Left renal cortex interstitium (tissue), 4 donors: ENCODE measurements at places on chromosomes 13 and 19. TPM values are rescaled to one million over a fixed set of nuclear protein-coding genes. Genes with fewer than 3 reads are reported as not detected.
A peak's percentile ranks its signal among the peaks of the same experiment; 100 is the strongest.

DNA sequence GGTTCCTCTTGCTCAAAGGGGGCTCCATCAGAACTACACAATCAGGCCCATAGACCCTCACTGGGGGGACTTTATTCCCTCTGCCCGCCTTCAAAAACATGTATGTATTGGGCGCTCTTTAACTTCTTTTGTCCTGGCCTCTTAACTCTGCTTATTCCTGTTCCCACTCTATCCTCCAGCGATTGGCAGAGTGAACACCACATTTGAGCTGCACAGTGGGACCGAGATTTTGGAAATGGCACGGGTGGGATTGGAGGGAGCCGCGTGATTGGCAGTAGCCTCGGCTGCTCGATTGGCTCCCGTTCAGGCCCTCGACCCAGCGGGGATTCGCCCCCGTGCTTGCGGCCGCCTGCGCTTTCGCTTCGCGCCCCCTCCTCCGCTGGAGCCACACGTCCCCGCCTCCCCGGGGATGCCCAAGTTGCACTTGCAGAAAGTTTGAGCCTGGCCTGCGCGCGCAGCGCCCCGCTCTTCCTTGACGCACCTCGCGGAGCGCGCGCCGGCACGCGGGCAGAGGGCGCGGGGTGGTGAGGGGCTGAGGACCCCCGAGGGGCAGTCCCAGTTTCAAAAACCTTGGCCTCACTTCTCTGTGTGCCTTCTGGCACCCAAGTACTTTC is at the start of gene ZIC5:
ZIC5 (minus strand) TSS at position 192 of the 614 bp plus-strand sequence; CDS start at position 28, 164 bp downstream.
- DNase-seq = no peak

DNA sequence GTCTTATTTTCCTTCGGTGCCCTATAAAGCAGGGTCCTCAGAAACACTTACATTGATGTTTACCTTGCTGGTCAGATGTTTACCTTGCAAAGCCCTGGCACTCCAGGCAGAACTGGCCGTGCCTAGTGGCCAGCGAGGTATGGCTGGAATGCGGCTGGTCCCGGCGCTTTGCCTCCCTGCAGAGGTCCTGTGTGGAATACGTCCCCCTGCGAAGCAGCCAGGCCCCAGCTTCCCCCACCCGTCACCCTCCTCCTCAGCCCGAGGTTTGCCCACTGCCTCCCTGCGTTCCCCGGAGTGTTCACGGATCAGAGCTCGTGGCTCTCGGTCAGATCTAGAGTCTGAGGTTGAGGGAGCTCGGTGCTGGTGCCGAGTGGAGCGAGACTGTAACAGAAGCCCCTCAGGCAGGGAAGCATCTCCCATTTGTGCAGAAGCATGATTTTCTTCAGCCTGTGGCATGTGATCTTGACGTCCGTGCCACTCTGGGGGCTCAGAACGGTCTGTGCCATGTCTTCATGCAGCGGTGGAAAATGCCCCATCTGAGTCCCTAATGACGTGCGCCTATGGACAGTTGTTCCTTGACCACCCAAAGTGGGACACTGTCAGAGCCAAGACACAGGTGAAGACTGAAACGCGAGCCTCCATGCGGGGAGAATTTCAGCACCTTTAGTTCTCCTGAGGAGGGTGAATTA is 54.8 kb upstream of the SOX1 start:
- peak; percentile 17 for DNase-seq

DNA sequence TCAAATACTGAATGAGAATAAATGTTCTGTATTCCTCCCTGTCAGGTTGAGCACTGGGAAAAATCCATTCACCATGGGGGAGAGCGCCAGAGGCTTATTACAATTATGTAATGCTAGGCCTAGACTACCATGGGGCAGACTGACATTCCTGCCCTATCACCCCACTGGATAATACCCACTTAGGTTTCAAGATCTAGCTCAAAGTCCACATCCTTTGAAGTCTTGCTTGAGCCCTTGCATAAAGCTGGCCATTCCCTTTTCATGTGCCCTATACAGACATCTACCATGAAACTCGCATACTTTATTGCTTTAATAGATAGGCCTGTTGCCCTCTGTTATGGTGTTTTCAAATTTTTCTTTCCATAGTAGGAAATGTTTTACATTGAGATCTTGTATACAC is 149.3 kb downstream of the RGCC start:
- no peak for DNase-seq

DNA sequence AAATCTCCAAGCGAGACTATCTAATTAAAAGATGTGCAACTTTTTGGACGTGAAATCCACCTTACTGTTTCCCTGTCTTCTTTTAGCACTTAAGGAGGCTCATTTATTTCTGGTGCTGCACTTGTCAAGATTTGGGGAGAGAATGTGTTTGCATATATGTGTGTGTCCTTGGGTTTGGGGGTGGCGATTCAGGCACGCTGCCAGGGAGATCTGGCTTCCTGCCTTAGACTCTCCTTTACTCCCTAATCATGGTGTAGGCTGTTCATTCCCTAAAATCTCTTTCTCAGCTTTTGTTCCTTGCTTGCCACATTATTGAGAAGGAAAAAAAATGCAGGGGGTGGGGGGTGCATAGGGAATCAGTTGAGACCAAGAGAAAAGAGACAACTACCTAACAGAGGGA is 271.2 kb downstream of the DCLK1 start:
- DNase-seq = no peak

GRCh38 chr19:14677464-14677863 is 2.8 kb upstream of the ADGRE3 start:
- no peak for DNase-seq

- no peak for DNase-seq
Observed at GRCh38 chr13:75263741-75264407, 218.1 kb downstream of the TBC1D4 start.

DNA sequence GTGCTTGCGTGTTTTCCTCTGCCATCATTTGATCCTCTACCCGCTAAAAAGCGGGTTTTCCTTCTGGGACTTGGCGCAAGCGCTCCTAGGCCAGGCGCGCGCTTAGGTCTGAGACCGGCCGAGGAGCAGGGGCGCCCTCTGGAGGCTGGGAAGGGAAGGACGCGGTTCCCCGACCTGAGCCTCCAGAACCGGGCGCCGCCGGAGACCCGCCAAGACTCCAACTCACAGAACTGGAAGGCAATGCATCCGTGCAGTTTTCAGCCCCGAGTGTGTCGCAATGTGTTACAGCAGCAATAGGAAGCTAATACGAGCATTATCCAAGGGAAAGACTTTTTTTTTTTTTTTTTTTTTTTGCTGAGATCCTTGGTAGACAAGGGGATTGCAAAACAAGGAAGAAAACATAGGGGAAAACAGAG is 190.9 kb downstream of the COL4A1 start:
- DNase-seq = no peak

DNA sequence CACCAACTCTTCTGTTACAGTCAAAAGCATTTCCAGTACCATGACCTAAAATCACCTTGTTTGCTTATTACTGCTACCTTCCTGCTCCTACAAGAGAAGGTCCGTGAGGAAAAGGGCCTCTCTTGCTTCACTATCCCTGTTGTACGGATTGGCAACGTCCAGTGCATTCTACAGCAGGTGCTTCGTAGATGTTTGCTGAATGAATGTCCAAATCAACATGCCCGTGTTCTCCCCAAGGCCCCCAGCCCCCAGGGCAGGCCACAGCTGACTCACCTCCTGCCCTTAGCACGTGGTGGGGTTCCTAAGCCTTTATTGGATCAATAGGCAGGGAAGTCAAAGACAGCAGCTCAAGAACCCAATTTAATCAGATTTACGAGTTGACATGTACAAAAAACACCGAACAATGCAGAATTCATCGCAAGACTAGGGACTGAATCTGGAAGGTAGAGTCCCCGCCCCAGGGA is 5.5 kb upstream of the NAPA start:
- DNase-seq = no peak

DNA sequence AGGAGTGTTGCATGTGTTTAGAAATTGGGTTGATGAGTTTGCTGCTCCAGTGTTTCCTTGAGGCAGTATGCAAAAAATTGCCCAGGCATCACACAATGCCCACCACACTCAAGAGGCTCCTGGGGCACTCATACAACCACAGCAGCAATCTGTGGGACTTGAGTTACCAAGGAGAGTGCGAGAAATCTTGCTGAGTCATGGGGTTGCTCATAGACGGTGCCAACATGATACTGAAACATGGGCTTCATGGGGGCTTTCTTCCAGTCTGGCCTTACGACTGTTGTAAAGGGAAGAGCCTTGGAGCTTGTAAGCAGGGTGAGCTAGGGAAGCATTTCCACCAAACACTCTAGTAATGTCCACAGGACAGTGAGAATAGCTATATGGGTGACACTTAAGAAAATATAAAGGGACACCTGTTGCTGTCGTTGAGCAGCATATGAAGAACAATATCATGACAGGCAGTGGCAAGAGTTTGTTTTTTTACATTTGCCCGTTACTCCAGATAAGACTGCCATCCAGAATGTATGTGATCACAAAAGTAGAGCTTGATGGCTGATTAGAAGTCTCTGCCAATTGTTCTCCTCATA is 1237.4 kb downstream of the UQCRFS1 start:
- no peak for DNase-seq

GRCh38 chr13:40235160-40235796 is 431.2 kb downstream of the FOXO1 start:
- DNase-seq = no peak

- no peak for DNase-seq
Observed at GRCh38 chr13:89310943-89311672, 1639.9 kb downstream of the SLITRK5 start.

DNA sequence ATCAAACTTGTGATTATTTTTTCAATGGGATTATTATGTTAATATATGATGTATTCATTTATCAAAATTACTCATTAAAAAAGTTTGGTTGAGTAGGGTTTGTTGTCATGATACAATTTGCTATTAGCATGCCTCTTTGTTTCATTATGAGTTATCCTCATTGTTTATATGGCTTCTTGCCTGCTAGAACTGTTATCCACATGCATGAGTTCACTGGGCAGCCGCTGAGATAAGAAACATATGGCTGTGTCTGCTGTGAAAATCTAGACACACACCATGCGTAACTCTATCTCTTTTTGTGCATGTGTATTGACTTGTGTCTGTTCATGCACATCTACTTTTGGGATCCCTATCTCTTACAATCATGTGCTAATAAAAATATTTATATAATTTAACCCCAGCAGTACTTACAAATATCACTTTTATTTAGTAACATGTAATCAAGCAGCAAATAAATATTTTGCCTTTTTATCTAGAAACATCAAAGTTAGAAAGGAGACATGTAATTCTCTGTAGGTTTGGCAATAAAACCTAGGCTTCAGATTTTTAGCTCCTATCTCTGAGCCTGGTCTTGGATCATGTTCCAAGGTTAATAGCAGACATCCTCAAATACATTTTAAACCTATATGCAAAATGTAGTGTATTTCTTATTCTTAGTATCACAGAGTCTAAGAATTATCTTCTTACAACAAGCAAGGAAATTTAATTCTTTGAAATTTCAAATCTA is 11.2 kb upstream of the KLF12 start:
- no peak for DNase-seq

DNA sequence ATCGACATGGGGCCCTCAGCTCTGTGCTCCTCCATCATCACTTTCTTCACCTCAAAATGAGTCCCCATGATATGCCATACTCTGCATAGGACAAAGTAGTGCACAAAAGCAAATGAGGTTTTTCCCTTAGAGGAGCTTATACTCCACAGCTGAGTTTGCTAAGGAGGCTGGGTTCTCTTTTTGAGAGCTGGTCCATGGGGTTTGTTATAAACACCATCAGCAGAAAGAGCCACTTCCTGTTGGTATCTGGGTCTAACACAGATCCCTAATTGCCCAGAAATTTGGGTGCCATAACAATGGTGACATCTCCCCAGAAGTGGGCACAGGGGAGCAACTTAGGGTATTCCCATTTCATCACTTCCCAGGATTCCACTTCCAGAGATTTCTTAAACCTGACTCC is 395.7 kb downstream of the FOXO1 start:
- no peak for DNase-seq

DNA sequence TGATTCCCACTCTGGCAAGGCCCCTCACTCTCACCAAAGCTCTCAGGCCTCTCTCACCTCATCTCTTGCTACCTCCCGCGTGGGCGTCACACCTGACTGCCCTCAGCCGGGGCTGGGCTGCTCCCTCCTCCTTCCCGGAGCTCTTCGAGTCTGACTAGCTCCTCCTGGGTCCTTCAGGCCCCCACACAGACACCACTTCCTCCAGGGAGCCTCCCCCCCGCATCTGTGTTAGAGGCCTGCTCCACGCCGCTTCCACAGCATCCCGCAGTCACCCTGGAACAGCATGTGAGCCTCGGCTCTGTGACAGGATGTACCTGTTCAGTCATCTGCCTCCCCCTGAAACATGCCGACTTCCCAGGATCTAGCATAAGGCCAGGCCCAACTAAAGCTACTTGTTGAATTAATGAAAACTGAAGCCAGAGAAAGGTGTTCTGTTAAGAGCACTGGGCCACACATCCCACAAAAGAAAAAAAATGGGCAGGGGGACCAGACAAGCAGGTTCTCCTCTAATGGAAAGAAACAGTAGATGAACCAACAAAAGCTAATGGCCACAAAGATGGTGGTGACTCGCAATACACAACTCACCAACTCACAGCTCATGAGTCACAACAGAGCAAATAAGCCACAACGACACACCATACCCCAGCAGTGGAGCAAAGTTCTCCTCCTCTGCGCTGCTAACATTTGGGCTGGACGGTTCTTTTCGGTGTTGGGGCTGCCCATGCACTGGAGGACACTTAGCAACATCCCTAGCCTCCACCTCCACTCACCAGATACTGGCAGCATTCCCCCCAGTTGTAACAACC is 3.0 kb downstream of the PPP6R1 start:
- no peak for DNase-seq

GRCh38 chr19:17886515-17886914 is 14.8 kb downstream of the SLC5A5 start:
- no peak for DNase-seq

DNA sequence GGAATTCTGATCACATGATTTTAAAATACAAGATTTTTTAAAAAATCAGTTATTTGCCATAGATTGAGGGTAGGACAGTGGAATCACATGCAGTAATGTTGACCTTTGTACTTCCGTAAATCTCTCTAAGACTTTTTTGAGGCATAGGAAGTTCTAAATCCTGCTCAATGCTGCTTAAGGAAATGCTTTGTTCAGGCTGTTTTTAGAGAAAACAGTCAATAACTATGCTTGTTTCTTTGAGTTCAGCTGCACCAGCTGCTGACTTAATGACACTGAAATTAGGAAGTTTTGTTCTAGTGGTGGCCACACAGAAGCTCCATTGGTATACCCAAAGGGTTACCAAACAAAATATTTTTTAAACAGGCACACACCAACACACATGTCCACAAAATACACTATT is 60.9 kb downstream of the KLF12 start:
- no peak for DNase-seq

- DNase-seq = peak; percentile 29
Observed at GRCh38 chr13:58767566-58767965, 1136.0 kb downstream of the PCDH17 start.

GRCh38 chr13:32010136-32010535 is 21.4 kb upstream of the FRY start:
- DNase-seq = no peak

GRCh38 chr13:112171570-112171965 is 104.6 kb downstream of the SOX1 start:
- DNase-seq = no peak

Gene ARHGEF1
- 77.6 TPM for polyA plus RNA-seq

Gene C1QTNF9B
- 1.5 TPM for polyA plus RNA-seq

Gene TNFSF9
- 0.16 TPM for polyA plus RNA-seq

Gene IFT88
- polyA plus RNA-seq = 37.4 TPM

Gene CCDC122
- 11.1 TPM for polyA plus RNA-seq
